ENCODE measurements at places on chromosomes 4 and X.

- DNase-seq = no peak
Measured at GRCh38 chr4:7783541-7783940, 156.1 kb downstream of the AFAP1 start.

- no peak for DNase-seq
Measured at GRCh38 chr4:81358154-81358553, 113.6 kb downstream of the RASGEF1B start.

DNA sequence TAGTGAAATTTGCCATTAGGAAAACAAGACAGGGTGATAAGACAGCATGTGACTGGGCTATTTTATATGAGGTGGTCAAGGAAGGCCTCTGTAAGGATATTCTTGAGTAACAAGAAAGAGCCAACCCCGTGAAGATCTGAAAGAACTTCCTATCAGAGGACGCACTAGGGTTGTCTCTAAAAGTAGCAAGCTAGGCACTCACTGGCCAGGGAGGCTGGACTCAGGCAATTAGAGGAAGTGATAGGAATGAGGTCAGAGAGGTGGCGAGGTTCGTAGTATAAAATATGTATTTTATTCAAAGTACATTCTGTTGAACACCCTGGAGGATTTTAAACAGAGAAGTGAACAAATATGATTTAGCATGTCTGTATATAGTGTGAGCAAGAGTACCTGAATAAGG is 4.6 kb downstream of the BMPR1B start:
- no peak for DNase-seq

GRCh38 chr4:47498899-47499298 is 13.8 kb downstream of the ATP10D start:
- DNase-seq = no peak

DNA sequence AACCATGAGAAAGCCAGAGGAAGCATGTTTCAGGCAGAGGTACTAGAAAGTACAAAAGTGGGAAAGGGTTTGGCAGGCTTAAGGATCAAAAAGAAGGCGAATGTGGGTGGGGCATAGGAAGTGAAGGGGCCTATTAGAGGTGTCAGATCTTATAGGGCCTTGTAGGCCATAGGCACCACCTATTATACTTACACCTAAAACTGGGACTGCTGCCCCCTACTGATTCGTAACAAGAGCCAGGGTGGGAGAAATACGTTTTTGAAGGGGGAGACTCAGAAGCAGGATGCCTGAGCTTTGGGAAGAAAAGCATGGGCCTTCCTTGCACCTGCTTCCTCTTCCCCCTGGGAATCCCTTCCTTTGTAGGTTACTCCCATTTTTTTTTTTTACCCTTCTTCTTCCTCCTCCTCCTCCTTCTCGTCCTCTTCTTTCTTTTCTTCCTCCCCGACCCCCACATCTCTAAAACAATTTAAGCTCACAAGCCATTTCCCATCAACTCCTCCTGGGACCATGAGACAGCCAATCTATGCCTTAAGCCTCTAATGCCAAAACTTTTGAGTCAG is 40.7 kb upstream of the GPC3 start:
- DNase-seq = no peak

- no peak for DNase-seq
Measured at GRCh38 chr4:81453024-81453423, 18.7 kb downstream of the RASGEF1B start.
